CD8-positive, alpha-beta memory T cell (primary cell): ENCODE measurements at places on chromosomes 5 and 9. TPM values are rescaled to one million over a fixed set of nuclear protein-coding genes. Genes with fewer than 3 reads are reported as not detected.
A peak's percentile ranks its signal among the peaks of the same experiment; 100 is the strongest.

DNA sequence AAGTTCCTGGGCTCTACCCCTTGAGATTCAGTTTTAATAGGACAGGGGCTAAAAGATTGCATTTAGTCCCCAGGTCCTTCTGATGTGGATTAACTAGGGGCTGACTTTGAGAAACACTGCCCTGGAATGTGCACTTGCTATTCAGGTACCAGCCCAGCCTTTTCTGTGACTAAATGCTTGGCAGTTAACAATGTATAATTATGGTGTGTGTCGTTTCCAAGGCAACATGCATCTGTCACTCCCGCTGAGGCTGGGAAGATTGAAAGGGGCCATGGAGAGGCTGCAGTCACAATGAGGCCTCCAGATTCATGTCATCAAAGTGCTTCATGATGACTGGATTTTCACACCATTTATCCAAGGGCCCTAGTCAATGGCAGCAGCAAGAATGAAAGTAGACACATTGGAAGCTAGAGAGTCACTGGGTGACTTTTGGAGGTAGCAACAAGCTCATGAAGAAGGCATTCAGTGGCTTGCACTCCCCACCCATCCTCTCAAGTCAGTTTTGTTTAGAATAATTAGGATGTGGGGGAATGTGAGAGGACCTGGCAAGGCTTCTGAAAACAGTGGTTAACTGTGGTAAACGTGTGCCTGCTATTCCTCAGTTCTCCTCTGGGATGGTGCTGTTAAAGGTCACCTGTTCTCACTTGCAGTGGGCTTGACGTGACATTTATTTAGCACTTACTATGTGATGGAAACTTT lies 28.3 kb downstream of the RAI14 start:
- no peak overlapping the region for H3K4me3 ChIP-seq
- no peaks in the 10 kb centered on the region for H3K4me1 ChIP-seq
- no peak overlapping the region for H3K27ac ChIP-seq
- no peak for DNase-seq
- H3K27me3 ChIP-seq, result no peaks in the 10 kb centered on the region

- H3K4me3 ChIP-seq, result no peak overlapping the region
- H3K27me3 ChIP-seq, result no peaks in the 10 kb centered on the region
- no peaks in the 10 kb centered on the region for H3K4me1 ChIP-seq
Observed at GRCh38 chr5:14008819-14009311, 64.4 kb upstream of the DNAH5 start.

DNA sequence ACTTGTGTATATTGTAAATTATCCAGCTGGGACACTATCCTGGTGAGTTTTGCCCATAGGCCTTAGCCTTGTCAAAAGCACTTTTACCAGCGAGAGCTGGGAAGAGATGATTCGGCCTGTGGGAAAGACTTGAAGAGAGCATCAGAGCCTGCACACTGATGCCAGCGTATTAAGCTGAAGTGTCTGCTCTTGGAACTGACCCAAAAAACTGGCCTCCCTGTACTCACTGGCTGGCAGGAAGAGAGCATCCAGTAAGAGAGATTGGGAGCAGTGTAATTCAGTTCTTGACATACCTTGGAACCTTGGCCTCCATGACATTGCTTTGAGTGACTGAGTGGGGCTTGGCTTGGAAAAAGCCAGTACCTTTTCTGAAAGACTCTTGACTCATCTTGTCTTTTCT lies 73.7 kb downstream of the ZNF462 start:
- no peaks in the 10 kb centered on the region for H3K4me1 ChIP-seq
- no peak overlapping the region for H3K27ac ChIP-seq
- no peaks in the 10 kb centered on the region for H3K36me3 ChIP-seq

DNA sequence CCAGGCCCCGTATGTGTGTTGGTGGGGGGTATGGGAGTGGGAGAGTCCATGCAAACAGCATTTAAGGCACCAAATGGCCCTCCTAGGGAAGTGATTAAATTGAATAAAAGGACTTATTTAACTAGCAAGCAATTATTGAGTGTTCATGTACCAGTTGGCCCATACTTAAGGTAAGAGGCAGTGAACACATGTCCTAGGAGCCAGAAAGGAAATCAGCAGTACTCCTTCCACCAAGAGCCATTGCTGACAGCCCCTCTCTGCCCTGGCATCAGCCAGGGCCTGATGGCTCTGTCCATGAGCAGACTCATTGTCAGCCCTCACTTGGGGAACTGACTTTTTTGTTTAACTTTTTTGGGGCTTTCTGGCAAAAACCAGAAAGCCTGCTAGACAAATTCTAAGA lies 10.4 kb upstream of the SHROOM1 start:
- no peaks in the 10 kb centered on the region for H3K36me3 ChIP-seq
- H3K4me3 ChIP-seq, result no peak overlapping the region
- H3K4me1 ChIP-seq, result no peaks in the 10 kb centered on the region
- no peak overlapping the region for H3K27ac ChIP-seq
- DNase-seq, result no peak

DNA sequence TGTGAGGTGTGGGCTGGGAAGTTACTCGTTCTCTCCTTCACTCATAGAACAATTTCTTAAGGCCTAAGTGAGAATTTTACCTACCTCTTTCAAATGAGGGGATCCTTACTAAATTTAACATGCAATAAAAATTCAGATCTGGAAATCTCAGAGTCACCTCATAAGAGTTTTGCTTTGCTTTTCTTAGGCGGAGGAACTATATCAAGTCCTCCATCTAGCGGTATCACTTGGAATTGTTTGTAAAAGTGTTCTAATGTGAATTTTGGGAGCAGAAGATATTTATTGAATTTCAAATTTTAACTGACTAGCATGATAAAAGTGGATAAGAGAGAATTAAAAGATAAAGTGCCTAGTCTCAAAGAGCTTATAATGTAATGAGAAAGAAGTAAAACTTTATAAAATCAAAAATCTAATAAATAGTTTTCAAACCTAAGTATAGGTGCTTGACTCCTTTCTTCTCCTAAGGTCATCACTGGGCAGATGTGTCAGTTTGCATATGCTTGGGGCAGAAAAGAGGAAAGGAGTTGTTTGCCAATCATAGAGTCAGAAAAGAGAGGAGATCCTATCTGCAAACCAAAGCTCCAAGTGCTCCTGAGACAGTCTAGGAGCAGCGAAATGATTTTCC lies 145.7 kb upstream of the DAB2 start:
- H3K27me3 ChIP-seq, result no peaks in the 10 kb centered on the region
- no peak overlapping the region for H3K27ac ChIP-seq
- no peaks in the 10 kb centered on the region for H3K36me3 ChIP-seq
- no peak overlapping the region for H3K4me3 ChIP-seq

DNA sequence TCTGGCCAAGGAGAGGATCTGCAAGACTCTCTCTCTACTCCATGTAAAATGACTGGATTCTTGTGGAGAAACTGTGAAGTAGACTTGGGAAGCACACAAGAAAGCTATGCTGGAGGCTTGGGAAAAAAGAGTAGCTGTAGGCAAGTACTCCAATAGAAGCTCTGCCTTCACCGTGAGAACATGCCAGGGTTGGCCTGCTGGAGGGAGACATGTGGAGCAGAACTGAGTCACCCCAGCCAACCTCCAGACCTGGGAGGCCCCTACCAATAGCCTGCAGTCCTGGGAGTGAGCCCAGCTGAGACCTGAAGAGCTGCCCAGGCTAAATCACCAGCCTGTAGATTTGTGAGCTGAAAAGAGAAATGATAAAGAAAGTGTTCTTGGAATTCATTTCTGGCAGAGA lies 66.6 kb downstream of the DEPDC1B start:
- no peaks in the 10 kb centered on the region for H3K36me3 ChIP-seq
- H3K4me1 ChIP-seq, result no peaks in the 10 kb centered on the region
- no peak for DNase-seq
- H3K4me3 ChIP-seq, result no peak overlapping the region
- no peaks in the 10 kb centered on the region for H3K27me3 ChIP-seq

GRCh38 chr9:91273853-91274552 lies 87.7 kb downstream of the AUH start:
- DNase-seq, result no peak
- H3K4me3 ChIP-seq, result no peak overlapping the region
- no peak overlapping the region for H3K27ac ChIP-seq
- H3K4me1 ChIP-seq, result no peaks in the 10 kb centered on the region
- H3K27me3 ChIP-seq, result no peaks in the 10 kb centered on the region

GRCh38 chr5:164721656-164722055 lies 1216.2 kb downstream of the MAT2B start:
- no peaks in the 10 kb centered on the region for H3K36me3 ChIP-seq
- no peaks in the 10 kb centered on the region for H3K4me1 ChIP-seq
- no peak overlapping the region for H3K27ac ChIP-seq
- H3K4me3 ChIP-seq, result no peak overlapping the region
- DNase-seq, result no peak

- H3K27ac ChIP-seq, result peak overlapping the region; percentile 54
- DNase-seq, result peak; percentile 37
- no peaks in the 10 kb centered on the region for H3K36me3 ChIP-seq
- peak overlapping the region; percentile 76 for H3K4me3 ChIP-seq
- no peaks in the 10 kb centered on the region for H3K27me3 ChIP-seq
Observed at GRCh38 chr9:123929177-123929869, 603 bp downstream of the DENND1A start.

GRCh38 chr5:150209099-150209635 lies 19.3 kb downstream of the SLC6A7 start:
- H3K27me3 ChIP-seq, result no peaks in the 10 kb centered on the region
- H3K4me3 ChIP-seq, result peak overlapping the region; percentile 1
- no peak overlapping the region for H3K27ac ChIP-seq
- peaks cover 16% of the 10 kb centered on the region for H3K4me1 ChIP-seq
- peak; percentile 57 for DNase-seq
- H3K36me3 ChIP-seq, result no peaks in the 10 kb centered on the region

GRCh38 chr9:108750661-108751215 lies 105.0 kb downstream of the ACTL7B start:
- H3K4me3 ChIP-seq, result no peak overlapping the region
- DNase-seq, result no peak
- H3K27ac ChIP-seq, result no peak overlapping the region
- no peaks in the 10 kb centered on the region for H3K27me3 ChIP-seq

DNA sequence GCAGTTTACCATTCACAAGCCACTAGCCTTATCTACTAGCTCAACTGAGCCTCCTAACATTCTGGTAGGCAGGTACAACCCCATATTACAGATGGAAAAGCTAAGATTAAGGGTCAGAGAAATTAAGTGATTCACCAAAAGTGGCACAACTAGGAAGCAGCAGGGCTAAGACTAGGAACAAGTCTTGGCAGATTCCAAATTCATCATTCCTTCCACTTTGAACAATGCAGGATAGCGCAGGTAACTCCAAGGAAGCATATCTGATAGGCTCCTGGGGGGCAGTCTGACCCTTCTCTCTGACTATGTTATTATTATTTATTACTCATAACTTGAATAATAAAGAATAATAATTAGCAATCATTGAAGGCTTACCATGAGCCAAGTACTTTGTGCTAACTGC lies 8.5 kb downstream of the HBEGF start:
- DNase-seq, result no peak
- no peaks in the 10 kb centered on the region for H3K36me3 ChIP-seq
- no peak overlapping the region for H3K4me3 ChIP-seq
- peaks cover 16% of the 10 kb centered on the region for H3K4me1 ChIP-seq
- H3K27me3 ChIP-seq, result no peaks in the 10 kb centered on the region

DNA sequence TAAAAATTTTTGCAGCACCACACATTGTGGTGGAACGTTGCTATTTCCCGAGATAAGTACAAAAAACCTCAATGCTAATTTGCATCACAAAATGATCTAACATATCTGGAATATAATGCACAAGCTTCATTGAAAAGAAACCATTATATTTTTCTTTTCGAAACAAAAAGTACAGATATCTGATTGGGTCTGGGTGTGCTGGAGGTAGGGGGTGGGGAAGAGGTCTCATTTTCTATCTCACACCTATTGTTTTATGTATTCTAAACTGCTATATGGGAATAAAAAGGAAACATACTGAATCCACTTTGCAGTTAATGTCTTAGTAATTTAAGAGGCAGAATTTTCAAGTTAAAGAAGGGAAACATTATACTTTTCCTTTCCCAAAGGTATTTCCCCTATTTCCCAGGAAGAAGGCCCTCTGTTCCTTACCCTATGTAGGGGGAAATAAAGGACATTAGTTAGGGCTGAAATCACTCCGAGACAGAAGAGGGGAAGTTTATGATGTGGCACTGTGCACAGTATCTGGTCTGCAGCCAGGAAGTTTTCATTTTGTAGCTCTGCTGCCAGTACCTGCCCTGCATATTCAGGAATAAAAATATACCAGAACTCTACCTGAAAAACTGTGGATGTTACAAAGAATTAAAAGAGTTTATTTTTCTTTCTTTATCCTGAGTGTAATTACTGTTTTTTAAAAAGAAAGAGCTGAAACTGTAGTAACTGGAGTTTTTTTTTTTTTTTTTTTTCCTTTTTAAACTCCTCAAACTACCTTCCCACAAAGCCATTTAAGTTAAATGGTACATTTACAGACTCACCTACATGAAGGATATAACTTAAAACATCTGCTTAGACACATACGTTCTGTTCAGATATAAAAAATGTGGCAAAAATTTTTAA lies 7.4 kb downstream of the MEF2C start:
- no peak for DNase-seq
- H3K27me3 ChIP-seq, result no peaks in the 10 kb centered on the region
- no peak overlapping the region for H3K4me3 ChIP-seq
- no peaks in the 10 kb centered on the region for H3K4me1 ChIP-seq
- no peaks in the 10 kb centered on the region for H3K36me3 ChIP-seq
- no peak overlapping the region for H3K27ac ChIP-seq

DNA sequence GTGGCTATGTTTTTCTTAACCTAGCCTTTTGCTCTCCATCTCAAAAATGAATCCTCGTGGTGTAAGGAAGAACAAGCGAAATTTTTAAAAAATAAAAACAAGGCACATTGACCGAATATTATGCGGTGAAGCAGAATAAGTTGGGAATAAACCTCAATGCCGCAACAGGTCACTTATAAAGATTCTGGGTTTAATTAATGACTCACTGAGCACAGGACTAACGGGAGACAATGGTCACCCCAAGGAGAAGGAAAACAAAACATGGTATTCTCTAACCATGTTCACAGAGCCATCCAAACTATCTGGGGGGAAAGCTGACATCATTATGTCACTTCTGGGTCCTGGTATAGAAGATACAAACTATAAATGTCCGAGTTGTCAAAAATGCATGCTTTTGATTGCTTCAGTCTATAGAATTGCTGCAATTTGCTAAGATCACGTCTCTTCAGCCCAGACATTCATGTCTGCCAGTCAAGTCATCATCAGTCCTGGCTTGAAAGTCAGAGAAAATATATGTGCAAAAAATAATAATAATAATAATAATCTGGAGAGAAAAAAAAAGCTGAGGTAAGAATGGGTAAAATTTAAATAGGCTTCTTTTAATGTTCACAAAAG lies 280.6 kb downstream of the NR2F1-AS1 start:
- H3K27ac ChIP-seq, result no peak overlapping the region
- H3K4me1 ChIP-seq, result no peaks in the 10 kb centered on the region
- H3K4me3 ChIP-seq, result no peak overlapping the region

GRCh38 chr5:10621832-10622231 lies 58.0 kb downstream of the ANKRD33B start:
- no peak overlapping the region for H3K27ac ChIP-seq
- no peaks in the 10 kb centered on the region for H3K36me3 ChIP-seq
- H3K27me3 ChIP-seq, result no peaks in the 10 kb centered on the region
- no peak overlapping the region for H3K4me3 ChIP-seq

Gene OR1J2
- not detected for total RNA-seq

Gene NKD2
- total RNA-seq, result 0.48 TPM

Gene SHC3
- total RNA-seq, result not detected

Gene IL5
- total RNA-seq, result 84.3 TPM

Gene MYO10
- 0.11 TPM for total RNA-seq

Gene PRRC2B
- total RNA-seq, result 146 TPM

Gene NSA2
- 167 TPM for total RNA-seq

Gene GMCL2
- total RNA-seq, result not detected

Gene FOXD4L3
- total RNA-seq, result not detected

Gene DMRT2
- total RNA-seq, result not detected

Gene NR2F1
- not detected for total RNA-seq
